Urinary bladder (tissue), 4 donors: ENCODE measurements at places on chromosomes 6 and 20.
A peak's percentile ranks its signal among the peaks of the same experiment; 100 is the strongest.

DNA sequence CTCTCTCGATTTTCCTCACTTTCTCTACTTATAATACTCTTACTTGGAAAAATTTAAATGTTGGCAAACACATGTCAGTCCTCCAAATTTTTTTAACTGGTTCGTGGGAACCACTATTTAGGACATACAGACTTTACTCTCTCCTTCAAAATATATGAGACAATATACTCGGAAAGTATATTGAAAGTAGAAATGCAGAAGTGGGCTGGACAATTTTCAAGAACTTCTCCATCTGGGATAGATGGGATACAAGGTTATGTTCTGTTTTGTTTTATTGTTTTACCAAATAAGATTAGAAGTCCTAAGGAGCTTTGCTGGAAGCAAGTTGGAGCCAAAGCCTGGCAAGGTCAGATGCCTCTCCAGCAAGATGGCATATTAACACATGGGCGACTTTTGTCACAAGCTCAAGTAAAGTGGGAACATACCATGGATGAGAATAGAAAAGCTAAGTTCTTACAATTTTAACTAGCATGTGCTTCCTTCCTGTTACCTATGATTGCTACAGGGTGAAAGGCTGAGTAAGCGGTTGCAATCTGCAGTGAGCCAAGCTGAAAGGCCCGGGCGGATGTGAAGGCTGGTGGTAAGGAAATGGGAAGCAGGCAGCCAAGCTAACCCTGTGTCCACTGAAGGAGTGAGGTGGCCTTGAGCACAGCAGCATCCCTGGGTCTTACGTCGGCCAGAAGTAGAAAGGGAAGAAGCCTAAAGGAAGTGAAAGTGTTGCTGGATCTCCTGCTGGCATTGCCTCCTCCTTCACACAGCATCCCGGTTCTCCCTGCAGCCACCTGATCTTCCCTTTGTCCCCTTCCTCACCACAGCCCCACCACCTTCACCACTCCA lies 7.1 kb downstream of the MAP3K5 start:
- no peak for DNase-seq

- DNase-seq, result no peak
These were observed 233.0 kb downstream of the GMPR start for GRCh38 chr6:16471222-16471909.

DNA sequence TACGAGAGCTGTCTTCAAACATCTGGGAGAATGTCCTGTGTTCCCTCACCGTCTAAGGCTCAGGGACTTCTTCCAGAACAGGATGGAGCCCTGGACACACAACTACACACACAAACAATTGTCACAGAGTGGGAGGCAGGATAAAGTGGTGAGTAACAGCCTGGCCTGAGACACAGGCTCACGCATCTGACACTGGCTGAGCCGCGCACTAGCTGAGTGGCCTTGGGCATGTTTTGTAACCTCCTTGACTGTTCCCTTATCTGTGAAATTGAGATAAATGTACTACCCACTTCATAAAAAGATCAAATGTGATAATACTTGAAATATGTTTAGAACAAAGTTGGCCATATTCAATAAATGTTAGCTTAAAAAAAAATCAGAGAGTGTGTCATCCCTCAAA lies 132.4 kb upstream of the ARMC2 start:
- no peak for DNase-seq

- DNase-seq, result no peak
These were observed 30.9 kb upstream of the NOTCH4 start for GRCh38 chr6:32254761-32255198.

GRCh38 chr6:26064619-26065257 lies 22.5 kb upstream of the HFE start:
- DNase-seq, result no peak

GRCh38 chr20:10076126-10077080 lies 41.6 kb downstream of the ANKEF1 start:
- DNase-seq, result no peak

- no peak for DNase-seq
These were observed 655.0 kb downstream of the QKI start for GRCh38 chr6:164069350-164069990.

DNA sequence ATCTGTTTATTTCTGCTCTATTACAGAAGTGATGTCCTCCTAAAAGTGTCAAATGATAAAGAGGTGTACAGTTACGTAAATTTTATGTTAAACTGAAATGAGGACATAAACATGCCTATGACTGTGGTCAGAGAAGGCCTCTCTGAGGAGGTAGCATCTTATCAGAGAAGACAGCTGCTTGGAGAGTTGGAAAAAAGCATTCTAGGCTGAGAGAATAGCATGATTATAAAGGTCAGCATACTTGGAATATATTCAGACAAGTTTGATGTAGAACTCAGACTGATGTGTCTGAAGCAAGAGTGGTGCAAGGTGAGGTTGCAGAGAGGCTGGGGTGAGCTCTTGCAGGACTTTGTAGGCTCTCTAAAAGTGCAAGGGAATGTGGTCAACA lies 3.1 kb upstream of the PCNA start:
- no peak for DNase-seq

DNA sequence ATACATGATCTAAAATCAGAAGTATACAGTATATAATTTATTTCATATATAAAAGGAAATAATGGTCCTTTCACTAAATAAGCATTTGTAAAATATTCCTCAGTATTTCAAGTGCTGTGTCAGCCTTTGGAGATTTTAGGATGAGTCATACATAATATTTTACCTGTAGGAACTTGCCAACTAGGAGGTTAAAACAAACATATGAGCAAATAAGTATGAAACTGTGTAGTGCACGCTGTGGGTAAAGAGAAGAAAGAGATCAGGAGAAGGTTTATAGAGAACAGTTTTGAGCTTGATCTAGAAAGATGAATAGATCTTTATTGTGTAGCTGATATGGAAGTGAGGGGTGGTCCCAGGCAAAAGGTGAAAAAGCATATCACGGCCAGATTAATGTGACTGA lies 169.9 kb upstream of the RNF217 start:
- DNase-seq, result peak; percentile 0

DNA sequence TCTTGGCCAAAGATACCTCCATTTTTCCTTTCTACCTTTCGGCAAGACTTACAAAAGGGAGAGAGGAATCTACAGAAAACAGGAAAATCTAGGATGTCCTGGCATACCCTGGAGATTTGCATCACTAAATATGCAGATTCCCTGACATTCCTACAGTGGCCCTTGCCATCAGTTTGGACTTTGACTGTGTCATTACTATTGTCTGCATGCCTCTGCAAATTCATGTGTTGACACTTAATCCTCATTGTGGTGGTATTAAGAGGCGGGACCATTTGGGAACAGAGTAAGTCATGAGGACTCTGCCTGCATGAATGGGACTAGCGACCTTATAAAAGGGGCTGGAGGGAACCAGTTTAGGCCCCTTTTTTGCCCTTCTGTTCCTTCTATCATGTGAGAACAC lies 50.5 kb upstream of the DTNBP1 start:
- no peak for DNase-seq

- DNase-seq, result no peak
These were observed 74.8 kb downstream of the TULP4 start for GRCh38 chr6:158387036-158387435.

- no peak for DNase-seq
These were observed 2.9 kb upstream of the COL21A1 start for GRCh38 chr6:56250266-56250665.

DNA sequence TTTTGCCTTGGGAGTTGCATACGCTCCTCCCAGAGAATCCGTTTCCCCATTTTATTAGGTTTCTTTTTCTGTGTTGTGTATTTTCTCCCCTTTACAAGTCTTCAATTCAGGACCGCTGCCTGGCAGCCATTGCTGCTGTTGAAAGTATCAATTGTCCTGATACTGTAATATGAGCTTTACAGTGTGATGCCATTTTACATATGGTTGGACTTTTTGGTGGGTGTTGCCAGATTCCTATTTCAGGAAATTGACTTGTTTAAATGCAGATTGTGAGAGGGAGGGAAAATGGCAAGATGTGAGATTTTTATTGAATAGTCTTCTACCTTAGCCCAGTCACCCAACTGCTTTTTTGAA lies 1.2 kb downstream of the PANK2 start:
- no peak for DNase-seq

GRCh38 chr20:58718121-58718563 lies 25.5 kb downstream of the NPEPL1 start:
- DNase-seq, result no peak

- no peak for DNase-seq
These were observed 62.8 kb upstream of the TASP1 start for GRCh38 chr20:13701486-13701885.
